ENCODE measurements at places on chromosomes 4 and X.

GRCh38 chr4:138414202-138414601 is 172.1 kb upstream of the SLC7A11 start:
- no peak for DNase-seq

GRCh38 chrX:103919270-103919637 is 43.2 kb upstream of the TMSB15B start:
- no peak for DNase-seq

DNA sequence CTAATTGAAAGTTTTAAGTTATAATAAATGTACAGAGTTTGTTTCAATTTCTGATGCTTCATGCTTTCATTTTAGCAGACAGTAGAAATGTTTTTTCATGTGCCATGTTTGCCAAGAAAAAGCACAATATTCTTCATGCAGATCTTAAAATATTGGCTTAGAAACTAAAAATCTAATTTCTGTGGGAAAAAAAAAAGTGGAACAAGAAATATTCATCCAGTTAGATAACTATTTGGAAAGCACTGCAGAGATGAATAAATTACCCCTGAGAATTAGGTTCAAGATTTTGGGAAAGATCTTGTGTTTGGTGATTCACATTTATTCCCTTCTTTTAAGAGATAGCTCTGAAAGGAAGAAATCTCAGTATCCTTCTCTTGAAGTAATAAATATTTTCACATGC is 912.5 kb downstream of the C4orf33 start:
- no peak for DNase-seq

GRCh38 chr4:43380093-43380492 is 487.6 kb downstream of the GRXCR1 start:
- DNase-seq = no peak

DNA sequence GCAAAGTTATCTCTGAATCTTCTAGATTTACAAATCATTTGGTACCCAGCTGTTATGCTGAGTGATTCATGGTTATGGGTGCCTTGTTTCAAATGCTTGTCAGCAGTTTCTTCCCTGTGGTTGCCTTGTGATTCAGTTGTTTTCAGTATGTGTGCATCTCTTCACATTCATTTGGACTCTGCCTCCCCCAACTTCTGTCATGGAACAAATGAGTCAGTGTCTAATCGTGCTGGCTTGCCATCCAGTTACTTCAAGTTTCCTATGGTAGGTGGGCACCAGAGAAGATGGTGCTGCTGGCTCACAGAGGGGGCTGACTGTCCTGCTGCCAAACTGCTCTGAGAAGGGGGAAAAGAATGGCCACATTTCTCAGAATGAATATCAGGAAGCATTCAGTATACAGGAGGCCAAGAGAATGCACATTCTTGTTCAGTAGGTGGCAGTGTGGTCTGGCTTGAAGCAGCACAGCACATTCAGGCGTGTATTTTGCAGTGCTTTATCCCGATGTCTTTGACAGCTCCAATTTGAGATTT is 260.9 kb downstream of the GLUD2 start:
- no peak for DNase-seq

GRCh38 chr4:153684971-153685371 is 891 bp downstream of the TLR2 start:
- DNase-seq = no peak

DNA sequence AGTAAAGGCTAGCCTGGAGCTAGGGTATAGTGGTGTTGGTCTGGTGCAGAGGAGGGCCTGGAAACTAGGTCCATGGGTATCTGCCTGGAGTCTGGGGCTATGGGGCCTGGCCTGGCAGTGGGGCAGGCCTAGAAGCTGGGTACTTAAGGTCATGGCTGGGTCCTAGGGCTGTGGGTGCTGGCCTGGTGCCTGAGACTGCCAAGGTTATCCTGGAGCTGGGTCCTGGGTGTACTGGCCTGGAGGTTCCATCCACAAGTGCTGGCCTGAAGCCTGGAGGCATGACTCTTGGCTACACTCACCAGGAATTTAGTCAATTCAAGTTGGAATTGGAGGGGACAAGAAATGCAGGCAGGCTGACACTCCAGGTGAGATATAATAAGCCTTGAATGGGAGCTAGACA is 108.4 kb upstream of the ZCCHC13 start:
- DNase-seq = no peak

- DNase-seq = no peak
These were observed 331.9 kb downstream of the DCTD start for GRCh38 chr4:182585321-182585720.

DNA sequence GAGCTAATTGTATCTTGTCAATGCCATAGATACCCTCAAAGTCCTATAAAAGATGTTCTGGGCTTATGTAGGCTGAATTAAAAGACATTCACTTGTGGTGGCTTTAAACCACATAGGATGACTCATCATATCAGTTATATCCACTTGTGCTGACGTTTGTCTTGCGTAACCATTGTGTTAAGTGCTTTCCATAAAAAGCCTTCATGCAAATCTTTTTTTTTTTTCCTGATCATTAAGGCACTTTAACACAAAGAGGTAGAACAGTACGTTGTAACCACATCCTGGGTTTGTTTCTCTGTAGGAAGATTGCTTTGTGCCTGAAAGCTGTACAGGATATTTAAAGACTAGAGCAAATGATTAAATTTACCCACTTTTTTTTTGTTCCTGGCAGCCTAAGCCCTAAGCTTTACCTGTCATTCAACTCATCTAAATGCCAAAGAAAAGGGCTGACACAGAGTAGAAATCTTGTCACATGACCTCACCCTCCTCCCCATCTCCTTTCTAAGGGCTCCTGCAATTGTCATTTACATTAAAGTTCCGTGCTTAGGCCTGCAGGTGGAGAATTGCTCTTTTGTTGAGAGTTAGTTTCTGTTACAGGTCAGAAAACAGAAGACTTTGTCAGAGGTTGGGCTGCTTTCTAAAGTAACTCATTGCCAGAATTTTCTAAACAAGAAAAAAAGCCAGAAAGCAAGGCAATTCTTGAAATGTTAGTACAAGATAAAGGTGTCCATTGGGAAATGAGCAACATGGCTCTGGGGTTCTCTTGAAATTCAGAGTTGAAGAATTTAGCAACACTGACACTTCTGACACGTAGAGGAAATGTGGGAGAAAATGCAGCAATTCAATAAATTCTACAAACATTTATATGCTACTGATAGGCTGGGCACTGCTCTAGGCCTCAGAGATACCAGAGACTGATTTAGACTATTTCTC is 555.6 kb downstream of the PPARGC1A start:
- DNase-seq = no peak

DNA sequence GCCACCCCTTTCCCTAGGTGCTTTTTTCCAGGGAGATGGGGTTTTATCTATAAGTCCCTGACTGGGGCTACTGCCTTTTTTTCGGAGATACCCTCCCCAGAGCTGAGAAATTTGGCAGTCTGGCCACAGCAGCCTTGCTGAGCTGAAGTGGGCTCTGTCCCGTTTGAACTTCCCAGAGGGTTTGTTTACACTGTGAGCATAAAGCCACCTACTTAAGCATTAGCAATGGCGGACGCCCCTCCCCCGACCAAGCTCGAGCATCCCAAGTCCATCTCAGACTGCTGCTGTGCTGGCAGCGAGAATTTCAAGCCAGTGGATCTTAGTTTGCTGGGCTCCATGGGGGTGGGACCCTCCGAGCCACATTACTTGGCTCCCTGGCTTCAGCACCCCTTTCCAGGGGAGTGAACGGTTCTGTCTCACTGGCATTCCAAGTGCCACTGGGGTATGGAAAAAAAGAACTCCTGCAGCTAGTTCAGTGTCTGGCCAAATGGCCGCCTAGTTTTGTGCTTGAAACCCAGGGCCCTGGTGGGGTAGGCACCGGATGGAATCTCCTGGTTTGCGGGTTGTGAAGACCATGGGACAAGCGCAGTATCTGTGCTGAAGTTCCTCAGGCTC is 456.4 kb upstream of the HTR2C start:
- no peak for DNase-seq

- DNase-seq = peak; percentile 57
These were observed 6.9 kb downstream of the PJA1 start for GRCh38 chrX:69158166-69158980.

- no peak for DNase-seq
These were observed 264.3 kb downstream of the NPFFR2 start for GRCh38 chr4:72295966-72296557.

DNA sequence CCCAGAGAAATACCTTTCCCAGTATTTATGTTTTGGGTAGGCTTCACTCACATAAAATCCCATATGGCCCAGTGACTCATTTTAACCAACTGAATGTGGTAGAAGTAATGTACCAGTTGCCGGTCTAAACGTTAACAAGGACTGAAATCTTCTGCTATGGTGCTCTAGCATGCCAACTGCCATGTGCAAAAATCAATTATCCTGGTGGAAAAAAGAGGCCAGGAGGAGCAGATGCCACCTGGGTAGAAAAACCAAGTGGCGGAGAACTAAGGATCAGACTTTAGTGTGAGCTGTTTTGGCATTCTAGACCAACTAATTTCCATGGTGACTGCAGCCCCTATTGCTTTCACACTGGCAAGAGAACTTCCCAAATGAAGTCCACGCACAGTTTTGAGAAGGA is 1660.7 kb upstream of the ADGRL3 start:
- DNase-seq = no peak

DNA sequence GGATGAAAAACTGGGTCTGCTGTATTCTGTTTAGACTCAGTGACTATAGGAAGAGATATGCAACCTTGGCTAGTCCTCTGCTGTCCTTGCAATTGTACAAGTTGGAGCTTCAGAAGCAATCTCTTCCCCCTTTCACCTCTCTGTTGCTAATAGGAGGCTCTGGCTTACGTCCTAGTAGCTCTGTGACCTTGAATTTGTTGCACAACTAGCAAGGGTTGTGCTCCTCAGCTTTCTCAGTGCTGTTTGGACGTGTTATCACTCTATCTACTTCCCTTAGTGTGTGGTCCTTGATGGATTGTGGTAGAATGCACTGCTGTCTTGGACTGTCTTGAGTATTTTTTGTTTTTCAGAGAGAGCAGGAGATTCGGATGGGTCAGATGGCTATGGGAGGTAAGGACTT is 3.4 kb upstream of the ITGB1BP2 start:
- no peak for DNase-seq

DNA sequence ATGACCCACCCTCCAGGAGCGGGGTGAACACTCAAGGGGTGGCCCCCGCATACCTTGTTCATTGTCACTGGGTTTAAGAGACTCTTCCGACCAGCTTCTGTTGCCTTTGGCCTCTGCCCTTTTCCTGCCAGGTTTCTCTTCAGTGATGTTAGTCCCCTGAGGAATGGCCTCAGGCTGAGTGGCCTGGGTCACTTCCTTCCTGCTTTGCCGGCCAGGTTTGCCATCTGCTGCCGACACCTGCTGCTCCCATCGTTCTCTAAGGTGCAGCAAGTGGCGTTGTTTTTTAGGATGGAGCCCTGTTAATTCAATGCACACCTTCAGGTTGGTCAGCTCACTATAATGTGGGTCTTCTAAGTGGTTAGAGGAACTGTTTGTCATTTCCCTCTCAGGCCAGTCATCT is 34.2 kb downstream of the BCOR start:
- DNase-seq = no peak

GRCh38 chrX:146967306-146967705 is 152.8 kb upstream of the CXorf51A start:
- DNase-seq = no peak

- no peak for DNase-seq
These were observed 233.7 kb upstream of the FGF13 start for GRCh38 chrX:138945219-138945618.

DNA sequence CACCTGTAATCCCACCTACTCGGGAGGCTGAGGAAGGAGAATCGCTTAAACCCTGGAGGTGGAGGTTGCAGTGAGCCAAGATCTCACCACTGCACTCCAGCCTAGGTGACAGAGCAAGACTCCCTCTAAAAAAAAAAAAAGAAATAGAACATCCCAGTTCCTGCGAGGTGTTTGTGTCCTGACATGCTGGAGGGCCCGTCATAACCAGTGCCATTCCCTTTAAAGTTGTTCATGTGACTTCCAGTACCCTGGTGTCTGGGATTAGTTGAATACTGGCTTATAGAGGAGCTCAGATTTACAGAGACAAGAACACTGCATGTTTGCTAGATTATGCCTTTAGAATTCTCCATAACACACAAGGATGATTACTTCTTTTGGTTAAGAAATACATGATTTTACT is 37.6 kb upstream of the TADA2B start:
- no peak for DNase-seq

DNA sequence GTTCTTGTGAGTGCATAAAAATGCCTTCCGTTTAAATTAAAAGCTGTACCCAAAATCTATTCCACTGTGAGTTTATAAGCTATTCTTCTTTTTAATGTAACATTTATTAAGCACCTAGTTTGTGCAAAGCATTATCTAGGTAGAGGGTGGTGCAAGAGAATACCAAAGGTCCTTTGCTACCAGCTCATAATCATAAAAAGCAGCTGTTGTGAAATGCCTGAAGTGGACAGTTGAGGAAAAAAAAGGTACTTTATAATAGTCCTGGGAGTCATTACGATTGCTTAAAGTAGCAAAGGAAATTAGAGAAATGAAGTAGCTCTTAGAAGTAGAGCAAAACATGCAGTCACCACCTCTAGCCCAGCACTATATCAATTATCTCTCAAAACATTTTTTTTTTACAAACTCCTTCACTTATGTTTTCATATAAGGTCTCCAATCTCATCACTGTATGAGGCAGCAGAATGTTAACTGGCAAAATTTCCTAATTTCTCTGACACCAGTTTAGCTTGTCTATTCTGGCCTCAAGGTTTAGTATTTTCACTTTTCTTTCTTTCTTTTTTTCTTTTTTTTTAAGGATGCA is 2.1 kb downstream of the MBNL3 start:
- DNase-seq = no peak

GRCh38 chr4:159607809-159608208 is 504.9 kb downstream of the RAPGEF2 start:
- no peak for DNase-seq

GRCh38 chr4:243426-243825 is 61.8 kb downstream of the ZNF732 start:
- DNase-seq = no peak

DNA sequence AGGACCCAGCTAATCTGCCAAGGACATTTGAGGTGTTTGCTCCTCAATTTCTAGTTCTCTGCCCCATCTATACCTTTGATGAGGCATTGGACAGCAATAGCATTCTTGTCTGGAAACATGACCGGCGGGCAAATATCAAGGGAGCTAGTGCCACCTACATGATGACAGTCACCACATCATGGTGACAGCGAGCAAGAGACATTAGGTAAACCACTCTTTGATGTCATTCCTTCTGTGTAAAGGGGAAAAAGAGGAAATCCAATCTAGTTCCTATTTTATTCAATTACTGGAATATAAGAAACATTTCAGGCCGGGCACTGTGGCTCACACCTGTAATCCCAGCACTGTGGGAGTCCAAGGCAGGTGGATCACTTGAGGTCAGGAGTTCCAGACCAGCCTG is 20.7 kb upstream of the IL13RA1 start:
- DNase-seq = no peak

All from psoas muscle (tissue), 8 donors.